ENCODE measurements at places on chromosomes 2 and 18.
A peak's percentile ranks its signal among the peaks of the same experiment; 100 is the strongest.

DNA sequence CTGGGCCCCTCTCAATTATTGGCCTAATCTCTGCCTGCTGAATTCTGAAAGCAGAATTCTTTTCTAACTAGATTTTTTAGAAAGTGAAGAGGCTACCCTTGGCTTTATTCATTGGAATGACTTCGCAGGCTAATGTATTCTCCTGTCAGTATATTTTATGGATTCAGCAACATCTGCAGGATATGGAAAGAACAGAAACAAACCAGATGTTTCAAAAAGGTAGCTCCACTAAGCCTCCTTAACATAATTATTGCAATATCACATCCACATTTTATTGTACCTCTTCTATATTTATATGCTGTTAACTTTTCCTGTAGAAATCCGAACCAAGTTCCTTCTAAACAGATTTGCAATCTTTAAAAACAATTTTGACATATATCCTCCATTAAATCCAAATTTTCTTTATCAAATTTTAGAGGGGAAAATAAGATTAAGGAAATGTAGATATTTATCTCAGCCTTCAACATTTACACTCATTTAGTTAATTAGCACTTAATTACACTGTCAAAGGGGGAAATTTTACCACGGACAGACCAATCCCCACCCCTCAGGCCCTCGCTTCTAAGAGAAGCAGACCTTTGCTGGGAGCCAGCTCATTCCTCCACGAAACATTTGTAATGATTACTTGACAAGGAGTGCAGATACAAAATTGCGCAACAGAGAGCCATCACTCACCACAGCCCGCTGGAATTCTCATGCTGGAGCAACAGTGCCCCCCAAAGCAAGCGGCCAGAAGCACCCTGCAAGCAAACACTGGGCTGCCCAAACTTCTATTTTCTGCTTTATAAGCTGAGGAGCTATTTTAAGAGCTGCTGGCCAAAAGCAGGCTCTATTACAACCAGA is 253.4 kb downstream of the ETAA1 start:
- no peak for DNase-seq

- DNase-seq, result no peak
These were observed 153.7 kb downstream of the TGIF1 start for GRCh38 chr18:3603421-3604234.

GRCh38 chr2:5691221-5691984 is 781 bp upstream of the SOX11 start:
- DNase-seq, result no peak

DNA sequence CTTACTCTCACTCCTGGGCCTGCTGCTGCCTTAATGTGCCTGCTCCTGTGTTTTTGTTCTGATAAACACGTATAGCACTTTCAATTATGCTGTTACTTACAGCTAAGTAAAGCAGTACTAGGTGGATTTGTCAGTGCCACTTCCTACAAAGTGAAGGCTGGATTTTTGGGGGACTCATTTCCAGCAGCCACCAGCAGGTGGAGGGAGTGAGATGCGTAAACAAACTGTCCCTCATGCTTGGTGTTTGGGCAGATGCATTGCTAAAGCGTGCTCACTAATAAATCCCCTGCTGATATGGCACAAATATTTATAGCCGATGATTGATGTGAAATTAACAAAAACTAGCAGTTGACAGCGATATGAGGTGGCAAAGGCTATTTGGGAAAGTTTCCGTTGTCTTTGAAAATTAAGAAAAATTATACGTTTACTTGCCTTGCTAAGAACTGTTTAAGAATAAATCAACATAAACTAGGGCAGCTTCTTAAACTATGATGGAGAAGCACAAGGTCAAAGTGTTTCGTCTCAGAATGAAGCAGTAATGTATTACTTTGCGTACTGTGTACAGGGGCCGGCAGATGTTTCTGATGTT is 101.7 kb downstream of the AGAP1 start:
- DNase-seq, result peak; percentile 37

GRCh38 chr2:112486895-112487294 is 4.9 kb downstream of the TTL start:
- no peak for DNase-seq

DNA sequence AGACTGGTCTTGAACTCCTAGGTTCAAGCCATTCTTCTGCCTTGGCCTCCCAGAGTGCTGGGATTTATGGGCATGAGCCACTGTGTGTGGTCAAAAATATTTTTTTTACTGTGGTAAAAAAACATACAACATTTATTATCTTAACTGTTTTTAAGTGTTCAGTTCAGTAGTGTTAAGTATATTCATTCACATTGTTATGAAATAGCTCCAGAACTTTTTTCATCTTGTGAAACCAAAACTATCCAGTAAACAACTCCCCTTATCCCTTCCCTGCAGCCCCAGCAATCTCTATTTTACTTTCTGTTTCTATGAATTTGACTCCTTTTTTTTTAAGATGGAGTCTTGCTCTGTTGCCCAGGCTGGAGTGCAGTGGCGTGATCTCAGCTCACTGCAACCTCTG is 9.3 kb downstream of the RMC1 start:
- no peak for DNase-seq

DNA sequence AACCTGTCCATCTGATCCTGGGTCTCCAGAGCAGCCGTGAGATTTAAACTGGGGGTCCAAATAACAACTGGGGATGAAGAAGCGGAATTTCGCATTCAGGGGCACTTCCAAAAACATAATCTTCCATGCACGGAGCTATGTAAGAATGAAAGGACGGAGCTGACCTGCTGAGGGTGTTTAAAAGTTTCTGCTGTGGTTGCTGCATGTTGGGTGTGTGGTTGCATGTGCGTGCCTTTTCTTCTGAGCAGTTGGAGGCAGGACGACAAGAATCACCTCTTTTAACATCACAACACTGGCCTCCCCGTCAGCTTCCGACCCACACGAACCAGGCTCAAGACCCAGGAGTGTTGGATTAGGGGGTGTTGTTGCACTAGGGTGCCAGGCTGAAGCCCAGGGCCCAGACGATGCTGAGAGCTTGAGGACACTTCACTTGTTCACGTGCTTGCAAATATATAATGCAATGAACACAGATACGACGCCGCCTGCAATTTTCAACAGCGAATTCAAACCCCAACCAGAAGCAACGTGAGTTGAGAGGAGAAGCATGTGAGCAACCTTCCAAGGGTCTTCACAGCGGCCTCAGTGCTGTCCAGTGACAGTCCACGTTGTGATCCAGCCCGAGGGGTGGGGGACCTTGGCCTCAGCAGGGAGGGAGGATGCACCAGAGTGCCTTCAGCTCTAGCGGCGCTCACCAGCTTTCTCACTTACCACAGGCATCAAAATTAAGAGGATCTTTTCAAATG is 76.0 kb upstream of the SALL3 start:
- no peak for DNase-seq

DNA sequence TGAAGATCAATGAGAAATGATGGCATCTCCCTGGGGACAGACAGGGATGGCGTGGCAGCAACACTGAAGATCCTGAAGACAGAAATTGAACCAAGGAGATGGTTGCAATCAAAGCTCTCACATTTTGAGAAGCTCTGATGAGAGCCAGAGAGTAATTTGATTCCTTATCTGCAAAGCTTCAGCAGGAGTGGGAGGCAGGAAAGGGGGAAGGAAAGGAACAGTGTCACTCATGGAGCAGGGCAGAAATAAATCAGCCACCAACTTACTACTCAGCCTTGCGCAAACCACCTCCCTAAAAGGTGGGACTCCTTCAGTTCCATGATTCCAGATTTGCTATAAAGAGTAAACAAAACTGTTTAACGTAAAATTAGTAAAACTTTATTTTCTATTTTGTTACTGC is 119.2 kb downstream of the CACNB4 start:
- DNase-seq, result no peak

DNA sequence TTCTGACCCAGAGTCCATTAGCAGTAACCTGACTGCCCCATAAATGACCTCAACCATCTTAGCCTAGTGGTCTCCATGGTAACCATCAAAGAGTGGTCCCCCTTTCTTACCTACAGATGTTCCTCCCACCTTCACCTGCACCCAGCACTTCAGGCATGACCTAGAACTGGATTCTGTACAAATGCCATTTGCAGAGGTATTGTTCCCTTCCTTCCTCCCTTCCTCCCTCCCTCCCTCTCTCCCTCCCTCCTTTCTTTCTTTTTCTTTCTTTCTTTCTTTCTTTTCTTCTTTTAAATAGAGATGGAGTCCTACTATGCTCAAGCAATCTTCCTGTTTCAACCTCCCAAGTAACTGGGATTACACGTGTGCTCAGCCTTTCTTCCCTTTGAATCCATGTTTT is 114.6 kb upstream of the SLC1A4 start:
- no peak for DNase-seq

DNA sequence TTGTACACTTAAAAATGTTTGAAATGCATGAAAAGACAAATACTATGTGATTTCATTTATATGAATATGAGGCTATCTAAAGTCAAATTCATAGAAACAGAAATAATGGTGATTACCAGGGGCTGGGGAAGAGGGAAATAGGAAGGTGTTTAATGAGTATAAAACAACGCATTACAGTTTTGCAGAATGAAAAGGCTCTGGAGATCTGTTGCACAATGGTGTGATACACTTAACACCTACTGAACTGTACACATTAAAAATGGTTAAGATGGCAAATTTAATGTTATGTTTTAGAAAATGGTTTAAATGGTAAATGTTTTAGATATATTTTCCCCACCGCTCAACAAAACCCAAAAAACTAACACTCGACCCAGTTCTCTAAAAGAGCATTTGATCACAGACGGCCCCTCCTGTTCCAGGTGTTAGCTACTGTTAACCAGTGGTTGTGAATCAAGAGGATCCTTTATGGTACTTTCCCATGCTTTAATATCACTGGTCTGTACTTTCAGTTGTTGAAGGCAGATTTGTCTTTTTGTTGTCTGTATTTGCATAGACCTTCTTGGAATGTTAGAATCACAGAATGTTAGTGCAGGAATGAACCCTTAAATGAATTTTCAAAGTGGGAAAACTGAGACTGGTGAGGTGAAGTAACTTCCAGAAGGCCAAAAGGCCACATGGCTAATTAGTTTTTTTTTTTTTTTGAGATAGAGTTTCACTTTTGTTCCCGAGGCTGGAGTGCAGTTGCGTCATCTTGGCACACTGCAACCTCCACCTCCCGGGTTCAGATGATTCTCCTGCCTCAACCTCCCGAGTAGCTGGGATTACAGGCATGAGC is 10.2 kb downstream of the RAB10 start:
- DNase-seq, result no peak

DNA sequence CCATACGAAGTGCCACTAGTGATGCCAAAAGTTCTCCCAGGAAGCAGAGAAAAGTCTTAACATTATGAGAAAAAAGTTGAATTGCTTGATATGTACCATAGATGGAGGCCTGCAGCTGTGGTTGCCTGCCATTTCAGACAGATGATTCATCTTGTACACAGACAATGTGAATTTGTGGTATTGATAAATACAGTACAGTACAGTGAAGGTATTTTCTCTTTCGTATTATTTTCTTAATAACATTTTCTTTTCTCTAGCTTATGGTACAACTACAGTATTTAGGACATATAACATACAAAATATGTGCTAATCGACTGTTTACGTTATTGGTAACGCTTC is 33.6 kb upstream of the VWC2L start:
- DNase-seq, result no peak

GRCh38 chr18:41849632-41850031 is 105.4 kb upstream of the PIK3C3 start:
- DNase-seq, result no peak

DNA sequence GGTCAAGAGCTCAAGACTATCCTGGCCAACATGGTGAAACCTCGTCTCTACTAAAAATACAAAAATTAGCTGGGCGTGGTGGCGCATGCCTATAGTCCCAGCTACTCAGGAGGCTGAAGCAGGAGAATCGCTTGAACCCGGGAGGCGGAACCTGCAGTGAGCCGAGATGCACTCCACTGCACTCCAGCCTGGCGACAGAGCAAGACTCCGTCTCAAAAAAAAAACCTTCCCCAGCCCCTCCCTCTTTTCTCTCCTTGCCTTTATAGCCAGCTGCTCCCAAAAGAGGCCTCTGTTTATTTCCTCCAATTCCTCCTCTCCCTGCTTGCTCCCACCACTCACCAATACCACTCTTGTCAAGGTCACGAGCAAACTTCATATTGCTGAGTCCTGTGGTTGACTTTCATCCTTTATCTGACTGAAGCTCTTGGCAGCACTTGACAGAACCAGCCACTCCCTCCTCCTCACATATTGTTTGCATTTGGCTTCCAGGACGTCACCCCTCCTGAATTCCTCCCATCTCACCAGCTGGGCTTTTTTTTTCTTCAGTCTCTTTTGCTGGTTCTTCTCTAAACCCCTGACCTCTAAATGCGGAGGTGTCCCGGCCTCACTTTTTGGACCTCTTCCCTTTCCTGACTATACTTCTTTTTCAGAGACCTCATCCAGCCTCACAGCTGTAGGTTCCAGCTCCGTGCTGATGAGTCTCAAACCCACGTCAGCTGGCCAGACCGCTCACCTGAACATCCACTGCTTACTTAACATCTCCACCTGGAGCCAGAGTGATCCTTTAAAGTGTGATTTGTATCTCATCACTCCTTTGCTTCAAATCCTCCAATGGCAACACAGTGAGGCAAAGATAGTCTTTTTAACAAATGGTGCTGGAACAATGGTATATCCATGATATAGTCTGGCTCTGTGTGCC is 84.6 kb upstream of the CAB39 start:
- no peak for DNase-seq

DNA sequence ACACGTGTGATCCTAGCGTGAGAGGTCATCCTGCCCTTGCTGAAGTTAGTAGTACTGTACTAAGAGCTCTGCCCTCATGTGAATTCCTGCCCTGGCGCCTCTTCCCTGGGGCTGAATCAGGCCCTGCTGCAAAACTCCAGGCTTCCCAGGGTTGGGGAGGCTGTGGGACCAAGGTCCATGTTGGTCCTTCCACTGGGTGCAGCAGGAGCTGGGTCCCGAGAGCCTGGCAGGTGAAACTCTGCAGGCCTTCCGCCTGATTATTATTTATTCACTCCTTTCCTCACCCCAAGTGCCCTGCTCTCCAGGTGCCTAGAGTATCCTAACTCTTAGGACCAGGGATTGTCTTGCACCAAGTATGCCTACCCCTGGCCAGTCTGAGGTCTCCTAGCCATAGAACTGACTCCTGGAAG is 5.3 kb upstream of the CNNM3 start:
- DNase-seq, result no peak

DNA sequence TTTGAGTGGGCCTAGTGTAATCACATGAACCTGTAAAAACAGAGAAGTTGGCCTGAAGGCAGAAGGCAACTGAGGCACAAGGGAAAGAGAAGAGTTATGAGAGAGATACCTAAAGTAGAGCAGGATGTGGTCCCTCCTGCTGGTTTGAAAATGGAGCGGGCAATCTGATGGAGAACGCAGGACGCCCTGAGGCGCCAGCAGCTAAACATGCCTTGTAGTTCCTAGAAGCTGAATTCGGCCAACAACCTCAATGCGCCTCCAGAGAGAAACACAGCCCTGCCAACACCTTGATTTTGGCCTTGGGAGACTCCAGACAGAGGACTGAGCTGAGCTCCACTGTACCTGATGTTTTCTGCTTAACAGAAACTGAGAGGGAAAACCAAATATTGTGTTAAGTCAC is 469.9 kb downstream of the SOCS6 start:
- DNase-seq, result no peak

DNA sequence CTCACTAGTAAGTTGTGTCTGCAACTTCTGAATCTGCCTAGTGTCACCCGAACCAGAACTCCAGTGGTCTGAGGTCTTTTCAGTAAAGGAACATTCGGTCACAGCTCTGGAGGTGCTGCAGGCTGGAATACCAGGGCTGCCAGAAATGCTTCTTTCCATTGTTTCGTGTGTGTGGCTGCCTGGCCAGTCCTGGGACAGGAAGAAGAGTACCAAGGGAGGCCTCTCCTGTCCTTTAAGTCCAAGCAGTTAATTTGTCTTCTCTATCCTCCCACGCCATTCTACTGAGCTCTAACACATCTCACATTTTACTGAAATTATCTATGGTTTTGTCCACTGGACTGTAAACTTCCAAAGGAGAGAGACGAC is 196.0 kb downstream of the LNPK start:
- DNase-seq, result no peak

- no peak for DNase-seq
These were observed 1.0 kb upstream of the GPR35 start for GRCh38 chr2:240624011-240624949.
